ENCODE measurements at places on chromosomes 3 and 15.

- DNase-seq: no peak
Measured at GRCh38 chr3:189902230-189903186, 218.2 kb downstream of the P3H2 start.

- DNase-seq: no peak
Measured at GRCh38 chr3:3178498-3179328, 778 bp downstream of the CRBN start.

GRCh38 chr15:66994927-66995656 lies 70.3 kb upstream of the SMAD3 start:
- no peak for DNase-seq

GRCh38 chr3:167184511-167184910 lies 195.6 kb downstream of the ZBBX start:
- no peak for DNase-seq

DNA sequence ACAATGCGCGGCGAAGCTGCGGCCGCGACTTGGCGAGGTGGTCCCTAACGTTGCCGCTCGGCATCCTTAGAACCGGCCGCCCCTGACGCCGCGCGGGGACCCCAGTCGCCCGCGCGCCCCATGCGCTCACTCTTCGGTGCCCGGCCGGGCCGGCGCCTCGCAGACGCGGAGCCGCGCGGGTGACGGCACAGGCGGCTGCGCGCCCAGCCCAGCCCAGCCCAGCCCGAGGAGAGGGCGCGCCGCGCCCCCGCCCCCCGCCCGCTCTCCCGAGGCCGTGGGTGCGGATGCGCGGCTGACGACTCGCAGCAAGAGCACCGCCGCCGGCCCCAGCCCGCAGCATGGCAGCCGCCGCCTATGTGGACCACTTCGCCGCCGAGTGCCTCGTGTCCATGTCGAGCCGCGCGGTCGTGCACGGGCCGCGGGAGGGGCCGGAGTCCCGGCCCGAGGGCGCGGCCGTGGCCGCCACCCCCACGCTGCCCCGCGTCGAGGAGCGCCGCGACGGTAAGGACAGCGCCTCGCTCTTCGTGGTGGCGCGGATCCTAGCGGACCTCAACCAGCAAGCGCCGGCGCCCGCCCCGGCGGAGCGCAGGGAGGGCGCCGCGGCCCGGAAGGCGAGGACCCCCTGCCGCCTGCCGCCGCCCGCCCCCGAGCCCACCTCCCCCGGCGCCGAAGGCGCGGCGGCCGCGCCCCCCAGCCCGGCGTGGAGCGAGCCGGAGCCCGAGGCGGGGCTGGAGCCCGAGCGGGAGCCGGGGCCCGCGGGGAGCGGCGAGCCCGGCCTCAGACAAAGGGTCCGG lies 437 bp downstream of the KLF13 start:
- DNase-seq: peak; percentile 89

- DNase-seq: no peak
Measured at GRCh38 chr3:9231006-9231405, 18.4 kb downstream of the SRGAP3 start.

GRCh38 chr3:9217784-9218513 lies 31.5 kb downstream of the SRGAP3 start:
- no peak for DNase-seq

DNA sequence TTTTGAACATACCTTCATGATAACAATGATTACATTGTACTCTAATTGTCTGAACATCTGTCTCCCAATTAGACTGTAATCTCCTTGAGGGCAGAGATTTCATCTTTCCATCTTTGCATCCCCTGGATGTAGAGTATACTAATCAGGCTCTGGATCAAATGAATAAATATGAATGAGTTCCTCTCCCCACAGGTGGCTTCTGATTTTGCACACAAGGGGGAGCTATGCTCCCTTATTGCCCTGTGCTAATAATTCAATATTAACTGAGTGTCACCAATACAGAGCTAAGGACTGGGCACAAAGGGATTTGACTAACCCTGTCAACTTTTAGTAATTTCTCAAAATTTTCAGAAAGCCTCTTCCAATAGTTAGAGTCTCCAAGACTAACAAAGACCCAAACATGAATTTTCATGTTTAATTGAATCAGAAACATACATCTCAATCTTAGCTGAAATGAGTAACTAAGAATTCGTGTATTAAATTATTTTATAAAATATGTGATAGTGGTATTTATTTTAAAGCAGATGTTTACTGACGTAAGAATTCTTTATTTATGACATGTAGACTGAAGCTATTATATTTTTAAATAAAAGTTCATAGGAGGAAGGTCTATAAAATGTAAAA lies 3.0 kb downstream of the DUOXA1 start:
- no peak for DNase-seq

DNA sequence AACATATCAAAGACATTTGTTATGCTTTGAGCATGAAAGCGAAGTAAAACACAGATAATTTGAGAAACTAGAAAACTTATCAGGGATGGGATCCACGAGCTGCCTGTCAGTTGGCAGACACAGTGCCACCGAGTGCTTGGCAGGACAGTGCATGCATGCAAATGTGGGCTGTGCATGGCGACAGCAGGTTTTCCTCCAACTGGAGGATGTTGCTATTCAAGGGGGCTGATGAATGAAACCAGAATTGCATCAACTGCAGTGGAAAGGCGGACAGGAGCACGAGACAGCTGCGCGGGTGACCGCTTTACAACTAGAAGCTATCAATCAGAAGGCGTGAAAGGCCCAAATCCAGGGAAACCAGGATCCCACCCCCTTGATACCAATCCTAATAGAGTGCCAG lies 244.3 kb downstream of the NR2F2 start:
- no peak for DNase-seq

- no peak for DNase-seq
Measured at GRCh38 chr3:26596335-26596734, 26.2 kb upstream of the LRRC3B start.

Data from caudate nucleus (tissue), 63 donors.